ENCODE measurements at places on chromosomes 6 and 20.
A peak's percentile ranks its signal among the peaks of the same experiment; 100 is the strongest.

GRCh38 chr6:81753711-81754577, 1.5 kb upstream of the TENT5A start:
- peak; percentile 87 for DNase-seq

GRCh38 chr6:31821301-31822035, 6.1 kb upstream of the HSPA1B start:
- peak; percentile 54 for DNase-seq

DNA sequence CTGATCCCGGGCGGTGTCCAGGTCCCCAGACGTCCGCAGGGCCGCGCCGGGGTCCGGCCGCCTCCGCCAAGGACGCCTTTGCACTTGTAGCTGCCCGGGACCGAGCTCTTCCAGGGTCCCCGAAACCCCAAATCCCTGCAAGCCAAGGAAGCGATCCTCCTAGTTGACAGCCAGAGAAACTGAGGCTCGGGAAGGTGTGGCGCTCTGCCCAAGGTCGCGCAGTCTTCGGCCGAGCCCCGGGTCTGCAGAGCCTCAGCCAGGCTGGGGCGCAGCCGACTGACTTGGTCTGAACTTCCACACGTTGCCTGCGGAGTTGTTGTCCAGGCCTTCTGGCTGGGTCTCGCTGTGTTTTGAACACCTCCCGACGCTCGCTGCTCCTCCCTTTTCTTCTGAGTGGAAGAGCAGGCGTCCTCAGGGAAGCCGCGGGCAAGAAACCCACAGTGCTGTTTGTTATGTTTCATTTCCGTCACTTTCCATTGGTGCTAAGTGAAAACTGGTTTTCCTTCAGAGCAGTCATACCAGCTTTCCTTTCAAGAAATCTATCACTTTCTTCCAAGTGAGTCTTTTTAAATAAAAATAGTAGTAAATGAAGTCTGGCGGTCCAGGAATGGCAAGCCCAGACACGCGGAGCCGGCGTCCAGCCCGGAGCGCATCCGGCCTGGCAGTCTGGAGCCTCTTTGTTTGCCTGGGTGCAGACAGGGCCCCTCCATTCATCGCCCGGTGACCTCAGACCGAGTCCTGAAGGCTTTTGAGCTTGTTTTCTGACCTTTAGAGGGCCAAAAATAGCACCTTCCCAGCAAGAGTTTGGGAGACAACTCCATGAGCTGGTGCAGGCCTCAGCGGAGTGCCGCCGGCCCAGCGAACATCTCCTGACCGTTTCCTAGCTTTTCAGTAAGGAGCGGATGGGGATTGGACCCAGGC, 698 bp downstream of the FAM210B start:
- no peak for DNase-seq

DNA sequence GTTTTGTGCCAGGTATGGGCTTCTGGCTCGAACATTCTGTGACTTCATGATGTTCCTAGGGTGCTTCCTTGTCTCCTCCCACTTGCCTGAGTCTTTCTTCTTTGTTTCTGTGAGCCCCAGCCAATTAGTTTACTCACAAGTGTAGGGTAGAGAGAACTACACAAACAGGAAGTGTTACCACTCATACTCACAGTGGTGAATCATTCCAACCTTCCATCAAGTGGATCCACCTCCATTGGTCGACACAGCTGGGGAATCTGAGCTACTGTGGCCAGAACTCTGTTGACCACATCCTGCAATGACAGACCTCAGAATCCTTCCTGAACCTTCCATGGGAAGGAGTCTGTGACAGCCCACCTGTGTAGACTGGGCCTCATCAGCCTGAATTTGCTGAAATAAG, 76.8 kb downstream of the UNC5CL start:
- no peak for DNase-seq

GRCh38 chr6:37495244-37495934, 4.3 kb downstream of the CCDC167 start:
- no peak for DNase-seq

- no peak for DNase-seq
These were observed 308.1 kb downstream of the EPM2A start for GRCh38 chr6:145427232-145427631.

GRCh38 chr20:17490501-17490900, 40.7 kb downstream of the BFSP1 start:
- DNase-seq: no peak

All from stimulated activated CD4-positive, alpha-beta T cell treated with anti-CD3 and anti-CD28 coated beads, TNF-alpha, amount 100 ng/mL, for 4 hours (primary cell).